Activated B cell treated with CpG ODN at 0.5 μM for 24 hours (primary cell): ENCODE measurements at places on chromosomes 12 and 14.

DNA sequence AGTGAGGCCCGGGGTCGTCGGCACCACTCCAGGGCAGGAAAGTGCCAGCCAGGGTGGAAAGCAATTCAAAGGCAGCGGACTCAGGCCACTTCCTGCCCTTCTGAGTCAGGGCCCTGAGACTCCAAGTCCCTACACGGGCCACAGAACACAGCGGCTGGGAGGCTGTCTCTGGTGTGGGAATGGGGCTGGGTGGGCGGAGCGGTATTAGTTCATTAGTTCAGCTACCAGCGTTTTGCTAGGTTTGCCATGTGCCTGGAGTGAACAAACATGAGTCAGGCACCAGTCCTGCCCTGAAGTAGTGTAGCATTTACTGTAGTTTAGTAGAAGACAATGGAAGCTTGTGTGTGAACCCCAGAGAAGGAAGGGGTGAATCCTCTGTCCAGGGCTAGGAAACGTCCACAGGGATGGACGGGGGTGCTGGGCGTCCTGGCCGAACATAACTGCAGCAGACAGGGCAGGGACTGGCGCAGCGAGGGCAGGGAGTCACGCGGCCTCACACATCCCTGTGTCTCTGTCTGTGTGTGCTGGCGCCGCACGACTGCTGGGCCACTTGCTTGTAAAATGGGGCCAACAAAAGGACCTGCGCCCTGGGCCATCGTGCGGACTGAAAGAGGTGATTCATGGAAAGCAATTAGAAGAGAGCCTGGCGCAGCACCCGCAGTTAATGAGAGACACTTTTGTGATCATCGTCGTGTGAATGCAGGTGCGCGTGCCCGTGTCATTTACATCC is 186.4 kb upstream of the PRMT8 start:
- no peak for DNase-seq

DNA sequence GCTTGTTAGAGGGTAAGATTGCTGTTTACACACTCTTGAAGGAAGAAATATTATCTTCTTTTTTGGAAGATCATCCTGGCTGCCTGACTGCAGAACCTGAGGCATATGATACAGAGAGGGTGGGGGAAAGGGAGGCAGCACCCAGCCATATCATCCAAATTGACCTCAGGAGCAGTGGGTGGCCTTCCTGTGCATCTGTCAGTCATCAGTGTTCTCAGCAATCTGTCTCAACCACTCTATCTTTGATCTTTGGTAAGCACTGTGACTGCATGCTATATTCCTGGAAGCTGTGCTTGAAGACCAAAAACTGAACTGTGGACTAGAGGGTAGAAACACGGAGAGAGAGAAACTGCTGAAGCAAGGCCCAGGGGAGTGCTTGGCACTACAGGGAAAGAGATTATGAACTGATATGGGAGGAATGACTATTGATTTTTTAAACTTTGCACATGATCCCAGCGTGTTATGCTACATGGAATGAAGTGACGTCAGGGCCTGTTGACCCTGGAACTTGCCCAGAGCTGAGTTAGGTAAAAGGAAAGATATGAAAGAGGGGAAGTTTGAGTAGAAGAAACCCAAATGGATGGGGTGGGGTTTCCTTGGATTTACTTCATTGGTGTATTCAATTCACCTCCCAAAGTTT is 171.5 kb downstream of the ASCL1 start:
- no peak for DNase-seq

DNA sequence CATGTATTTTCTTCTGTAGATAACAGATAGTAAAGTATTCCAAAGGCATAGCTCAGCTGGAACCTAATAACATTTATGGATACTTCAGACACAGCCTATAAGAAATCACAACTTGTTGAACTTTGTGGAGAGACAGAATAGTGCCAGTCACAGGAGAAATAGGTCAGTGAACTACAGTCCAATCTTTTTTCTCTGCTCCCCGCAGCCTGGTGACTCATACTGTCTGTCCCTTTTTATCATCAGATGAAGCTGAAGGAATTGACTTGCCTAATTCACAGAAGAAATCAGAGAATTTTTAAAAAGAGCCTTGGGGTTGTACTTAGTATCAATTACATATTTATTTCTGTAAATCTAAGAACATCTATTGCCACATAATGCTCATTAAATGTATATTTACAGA is 222.3 kb downstream of the ALG10 start:
- DNase-seq: no peak

DNA sequence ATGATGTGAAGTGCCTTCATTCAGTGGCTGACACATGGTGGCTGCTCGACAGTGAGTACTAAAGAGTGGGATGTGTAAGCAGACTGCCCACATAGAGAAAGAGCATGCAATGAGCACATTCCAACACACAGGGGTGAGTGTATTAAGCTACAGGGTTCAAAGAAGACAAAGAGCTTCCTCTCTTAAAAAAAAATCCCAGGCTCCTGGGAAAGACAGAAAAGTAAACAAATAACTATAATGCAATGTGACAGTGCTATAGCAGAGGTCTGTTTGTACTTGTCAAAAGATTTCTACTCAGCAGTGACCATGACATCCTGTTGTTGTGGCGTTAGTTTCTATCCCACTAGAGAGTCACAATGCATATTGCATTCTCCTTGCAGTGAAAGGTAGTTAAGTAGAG is 12.4 kb upstream of the PCNX1 start:
- DNase-seq: no peak

DNA sequence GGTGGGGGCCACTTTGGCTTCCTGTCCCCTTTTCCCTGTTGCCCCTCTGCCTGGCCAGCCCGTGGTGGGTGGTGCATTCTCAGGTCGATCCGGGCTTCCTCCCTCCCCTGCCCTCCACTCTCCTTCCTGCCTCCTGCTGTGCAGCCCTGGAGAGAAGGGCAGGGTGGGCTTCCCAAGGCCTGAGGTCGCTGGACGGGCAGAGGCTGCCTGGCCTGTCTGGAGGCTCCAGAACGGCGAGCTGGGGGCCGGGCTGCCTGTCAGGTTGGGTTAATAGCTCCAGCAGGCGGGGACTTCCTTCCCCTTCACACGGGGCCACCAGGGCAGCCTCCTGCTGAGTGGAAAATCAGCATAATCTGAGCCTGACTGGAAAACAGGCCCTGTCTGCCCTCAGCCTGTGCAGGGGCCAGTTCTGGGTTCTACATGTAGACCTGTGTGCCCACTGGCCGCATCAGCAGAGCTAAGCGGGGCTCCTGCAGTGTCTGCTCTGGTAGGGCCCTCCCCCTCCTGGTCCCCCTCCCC is 11.3 kb downstream of the KIF26A start:
- DNase-seq: no peak

DNA sequence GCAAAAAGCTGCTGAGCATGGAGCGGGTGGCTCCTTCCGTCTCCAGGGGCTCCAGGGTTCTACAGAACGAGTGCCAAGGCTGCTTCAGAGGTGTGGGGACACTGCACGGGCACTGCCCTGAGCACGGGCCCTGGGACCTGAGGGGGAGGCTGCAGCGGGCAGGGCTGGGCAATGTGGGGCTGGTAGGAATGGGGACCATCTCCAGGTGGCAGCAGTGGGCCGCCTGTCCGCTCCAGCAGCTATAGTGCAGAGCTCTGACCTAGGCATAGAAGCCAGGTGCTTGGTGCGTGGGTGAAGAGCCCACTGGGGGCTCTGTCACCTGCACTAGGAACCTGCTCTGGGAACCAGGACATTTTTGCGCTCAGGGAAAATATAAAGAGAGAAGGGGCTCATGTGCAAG is 22.3 kb downstream of the HDAC7 start:
- DNase-seq: peak; percentile 46

- DNase-seq: no peak
Observed at GRCh38 chr12:11584221-11584855, 65.1 kb upstream of the ETV6 start.

- DNase-seq: no peak
Observed at GRCh38 chr12:90621927-90622326, 333.0 kb downstream of the CCER1 start.

GRCh38 chr14:21978184-21978998 is 304.8 kb upstream of the OR4E1 start:
- DNase-seq: no peak

GRCh38 chr12:41724216-41724615 is 420.5 kb downstream of the GXYLT1 start:
- no peak for DNase-seq
